ENCODE measurements at places on chromosomes 11 and 22.

DNA sequence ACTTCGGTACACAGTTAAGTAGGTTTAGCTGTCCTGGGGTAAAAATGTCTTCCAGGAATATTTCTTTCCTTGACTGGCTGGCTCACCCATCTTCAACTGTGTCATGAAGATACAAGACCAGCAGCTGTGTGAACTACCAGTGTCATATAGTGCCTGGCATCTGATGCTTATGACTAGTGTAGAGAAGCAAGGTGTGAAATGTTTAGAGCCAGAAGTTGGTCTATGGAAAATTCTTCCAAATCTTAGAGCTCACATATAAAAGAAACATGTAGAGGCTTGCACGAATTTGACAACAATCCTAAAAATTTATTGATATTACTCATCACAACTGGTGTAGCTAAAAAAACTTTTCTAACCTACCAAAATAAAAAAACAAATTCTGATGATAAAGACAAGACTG lies 54.4 kb downstream of the ARL14EP start:
- DNase-seq, result no peak

DNA sequence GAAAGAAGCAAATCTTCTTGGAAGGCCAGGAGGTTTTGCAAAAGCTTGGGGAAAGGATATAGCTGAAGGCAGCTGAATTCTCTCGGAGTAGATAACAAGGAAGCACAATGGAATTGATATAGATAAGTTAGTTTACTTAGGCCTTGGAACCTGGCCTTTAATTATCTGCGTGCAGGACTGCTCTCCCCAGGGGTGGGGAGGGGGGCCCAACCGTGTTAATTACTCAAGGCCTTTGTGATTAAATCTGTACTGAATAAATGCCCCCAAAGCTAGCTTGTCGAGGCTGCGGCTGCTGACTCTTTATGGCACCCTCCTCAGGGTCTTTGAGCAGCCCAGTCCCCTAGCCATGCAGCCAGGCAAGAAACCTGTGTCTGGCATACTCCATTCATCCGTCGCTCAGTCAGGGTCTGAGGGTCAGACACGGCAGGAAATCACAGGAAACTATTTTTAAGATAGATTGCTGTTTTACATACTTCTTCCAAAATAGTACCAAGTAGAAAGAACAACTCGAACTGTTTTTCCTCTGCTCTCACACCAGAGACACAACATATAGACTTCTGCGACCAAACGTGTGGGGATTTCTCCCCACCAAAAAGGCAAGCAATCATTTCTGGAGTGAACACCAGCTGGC lies 36.5 kb downstream of the MS4A2 start:
- no peak for DNase-seq

DNA sequence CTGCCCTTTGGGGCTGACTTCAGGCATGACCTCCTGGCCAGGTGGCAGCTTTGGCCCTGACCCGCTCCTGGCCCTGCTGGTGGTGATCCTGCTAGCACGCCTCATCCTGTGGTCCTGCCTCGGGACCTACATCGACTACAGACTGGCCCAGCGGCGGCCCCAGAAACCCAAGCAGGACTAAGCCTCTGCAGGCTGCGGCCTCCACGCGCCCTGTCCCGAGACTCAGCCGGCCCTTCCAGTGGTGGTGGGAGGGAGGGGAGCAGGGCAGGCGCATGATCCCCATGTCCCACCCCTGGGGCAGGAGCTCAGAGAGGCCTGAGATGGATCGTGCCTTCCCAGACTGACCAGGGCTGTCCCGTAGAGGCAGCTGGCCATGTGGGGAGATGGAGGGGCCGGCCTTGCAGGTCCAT lies 2.1 kb downstream of the SMIM38 start:
- no peak for DNase-seq

- DNase-seq, result no peak
Observed at GRCh38 chr11:95156916-95157541, 67.4 kb downstream of the ENDOD1 start.

DNA sequence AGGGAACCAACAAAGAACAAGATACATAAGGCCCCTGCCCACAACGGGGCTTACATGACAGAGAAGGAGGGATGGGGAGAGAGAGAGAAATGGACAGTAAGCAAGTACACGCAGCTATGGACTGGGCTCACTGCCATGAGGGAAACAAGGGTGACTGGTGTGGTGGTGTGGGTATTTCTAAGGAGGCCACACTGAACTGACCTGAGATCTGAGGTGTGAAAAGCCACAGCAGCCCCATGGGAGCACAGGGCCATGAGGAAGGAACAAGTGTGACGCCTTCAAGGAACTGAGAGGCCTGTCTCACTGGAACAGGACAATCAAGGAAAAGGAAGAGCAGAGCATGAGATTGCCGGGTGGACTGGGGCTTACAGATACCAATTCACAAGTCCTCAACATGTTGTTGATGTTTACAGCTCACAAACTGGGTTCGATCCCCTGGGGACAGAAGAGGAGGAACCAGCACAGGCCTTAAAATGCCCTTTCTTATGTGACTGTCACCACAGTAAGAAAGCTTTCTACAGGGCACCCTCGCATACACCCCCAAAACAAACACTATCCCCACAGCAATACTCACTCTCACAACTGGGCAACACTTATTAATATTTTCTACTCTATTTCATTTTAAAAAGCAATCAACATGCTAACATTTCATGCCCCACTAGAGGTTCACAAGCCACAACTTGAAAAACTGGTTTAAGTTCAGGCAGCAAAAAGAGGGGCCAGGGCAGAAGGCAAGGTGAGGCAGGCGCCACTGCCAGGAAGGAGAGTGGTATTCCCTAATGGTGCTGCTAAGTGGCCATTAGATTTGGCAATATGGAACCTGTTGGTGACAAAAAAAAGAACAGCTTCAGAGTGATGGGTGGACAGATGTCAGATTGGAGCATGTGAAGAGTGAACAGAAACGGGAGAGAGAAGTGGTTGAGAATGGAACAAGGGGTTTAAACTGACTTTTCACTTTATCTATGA lies 39.1 kb downstream of the TCIRG1 start:
- no peak for DNase-seq

DNA sequence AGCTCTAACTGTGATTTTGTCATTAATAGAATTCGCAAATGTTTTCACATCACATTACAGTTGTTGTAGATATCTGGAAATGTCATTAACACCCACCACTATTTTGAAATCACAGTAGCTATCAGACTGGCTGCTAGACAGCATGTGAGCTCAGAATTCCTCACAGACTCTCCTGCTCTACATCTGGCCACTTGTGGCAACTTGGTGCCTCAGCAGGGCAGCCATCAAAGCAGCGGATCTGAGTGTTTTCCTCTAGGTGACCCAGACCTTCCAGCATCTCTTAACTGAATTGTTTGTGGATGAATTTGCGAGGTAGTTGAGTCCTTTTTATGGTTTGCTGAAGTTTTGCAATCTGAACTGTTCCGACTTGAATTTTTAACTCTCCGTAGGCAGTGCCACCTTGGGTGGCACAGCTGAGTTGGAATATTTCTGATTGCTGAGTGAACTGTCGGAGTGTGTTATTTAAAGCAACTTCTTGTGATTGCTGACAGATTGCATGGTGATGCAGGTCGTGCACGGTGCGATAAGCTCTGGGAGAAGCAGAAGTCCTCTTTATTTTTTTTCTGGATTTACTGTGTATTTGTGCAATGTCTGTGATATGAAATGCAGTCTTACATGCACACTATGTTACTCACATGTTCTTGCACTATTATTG lies 114.0 kb upstream of the PLET1 start:
- DNase-seq, result no peak

DNA sequence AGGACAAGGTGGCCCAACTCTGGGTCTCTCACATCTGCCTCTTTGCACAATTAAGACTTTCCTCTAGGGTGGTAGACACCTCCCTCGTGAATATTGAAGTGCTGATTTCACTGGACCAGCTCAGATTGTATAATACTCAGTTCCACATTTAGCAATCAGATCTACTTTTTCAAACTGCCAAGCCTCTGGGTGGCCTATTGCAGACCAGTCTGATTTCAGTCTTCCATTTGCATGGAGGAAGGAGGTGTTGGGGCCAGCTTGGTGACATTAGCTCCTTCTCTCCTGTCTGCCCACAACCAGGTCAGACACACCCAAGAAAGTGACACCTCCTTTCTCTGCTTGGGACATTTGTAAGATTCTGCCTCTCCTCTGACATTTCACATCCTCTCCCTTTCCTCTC lies 78.2 kb downstream of the PPFIBP2 start:
- DNase-seq, result no peak

- DNase-seq, result peak; percentile 86
Observed at GRCh38 chr22:24592851-24593558, at the start of gene LRRC75B. Gene LRRC75B (minus strand): TSS chr22:24593073. CDS start chr22:24593039, 34 bp downstream.

GRCh38 chr11:92453055-92453454 lies 228.4 kb downstream of the FAT3 start:
- DNase-seq, result no peak

GRCh38 chr11:94472916-94473799 lies 20.5 kb downstream of the MRE11 start:
- DNase-seq, result no peak

GRCh38 chr22:27329131-27329850 lies 472.3 kb downstream of the MN1 start:
- DNase-seq, result no peak

DNA sequence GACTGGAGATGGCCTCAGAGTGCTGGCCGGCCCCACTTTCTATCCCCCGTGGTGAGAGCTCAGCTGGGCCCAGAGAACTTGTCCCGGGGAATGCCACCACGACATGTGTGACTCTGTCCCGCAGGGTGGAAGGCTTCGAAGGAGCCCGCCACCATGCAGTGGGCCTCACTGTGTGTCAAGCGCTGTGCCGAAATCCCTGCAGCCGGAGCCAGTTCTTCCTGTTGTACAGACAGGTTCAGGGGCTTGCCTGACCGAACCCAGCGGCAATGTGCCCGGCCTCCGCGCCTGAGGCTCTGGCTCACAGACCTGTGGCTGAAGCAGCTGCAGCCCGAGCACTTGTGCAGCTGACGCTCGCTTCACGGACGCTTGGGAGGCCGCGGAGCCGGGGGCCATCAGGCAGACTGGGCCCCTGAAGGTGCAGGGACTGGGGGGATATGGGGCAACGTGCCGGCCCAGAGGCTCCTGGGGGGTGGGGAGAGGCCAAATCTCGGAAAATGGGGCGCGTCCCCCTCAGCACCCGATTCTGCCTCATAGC lies 650 bp downstream of the PPM1F start:
- peak; percentile 43 for DNase-seq

- DNase-seq, result no peak
Observed at GRCh38 chr11:42674436-42674835, 637.4 kb upstream of the API5 start.

- no peak for DNase-seq
Observed at GRCh38 chr11:104908186-104908531, 9.9 kb upstream of the CASP12 start.

DNA sequence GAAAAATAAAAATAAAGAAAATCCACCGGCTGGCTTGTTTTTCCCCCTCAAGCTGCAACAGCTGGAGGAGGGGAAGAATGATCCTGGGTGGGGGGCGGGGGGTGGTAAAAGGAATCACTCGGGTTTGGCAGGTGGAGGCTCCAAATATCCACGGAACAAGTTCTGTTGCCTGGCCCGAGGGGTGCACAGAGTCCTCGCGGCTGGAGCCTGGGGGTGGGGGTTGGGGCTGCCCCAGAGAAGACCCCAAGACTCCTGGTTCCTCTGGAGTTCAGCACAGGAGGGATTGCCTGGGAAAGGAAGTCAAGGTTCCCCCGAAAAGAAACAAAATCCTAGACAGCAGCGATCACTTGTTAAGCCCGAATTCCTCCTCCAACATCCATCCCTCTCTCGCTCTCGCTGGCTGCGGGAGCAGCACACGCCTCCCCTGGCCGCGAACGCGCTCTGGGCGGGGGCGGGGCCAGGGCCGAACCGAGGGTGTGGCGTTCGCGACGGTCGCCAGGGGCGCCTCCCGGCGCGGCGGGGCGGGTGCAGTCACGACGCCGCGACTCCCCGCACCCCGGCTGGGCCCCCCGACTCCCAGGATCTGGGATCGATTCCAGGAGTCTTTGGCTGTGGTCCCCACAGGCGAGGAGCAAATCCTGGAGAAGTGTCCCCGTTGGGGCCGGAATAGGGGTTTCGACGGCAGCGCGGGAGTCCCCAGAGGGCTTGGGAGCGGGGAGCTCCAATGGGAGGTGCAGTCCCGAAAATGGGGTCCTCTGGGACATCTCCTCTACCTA lies at the start of gene KCNA4:
Gene KCNA4 (minus strand): TSS at position 443 of the 776 bp plus-strand sequence. CDS start 4,352 bp downstream, outside the sequence.
- DNase-seq, result peak; percentile 11

DNA sequence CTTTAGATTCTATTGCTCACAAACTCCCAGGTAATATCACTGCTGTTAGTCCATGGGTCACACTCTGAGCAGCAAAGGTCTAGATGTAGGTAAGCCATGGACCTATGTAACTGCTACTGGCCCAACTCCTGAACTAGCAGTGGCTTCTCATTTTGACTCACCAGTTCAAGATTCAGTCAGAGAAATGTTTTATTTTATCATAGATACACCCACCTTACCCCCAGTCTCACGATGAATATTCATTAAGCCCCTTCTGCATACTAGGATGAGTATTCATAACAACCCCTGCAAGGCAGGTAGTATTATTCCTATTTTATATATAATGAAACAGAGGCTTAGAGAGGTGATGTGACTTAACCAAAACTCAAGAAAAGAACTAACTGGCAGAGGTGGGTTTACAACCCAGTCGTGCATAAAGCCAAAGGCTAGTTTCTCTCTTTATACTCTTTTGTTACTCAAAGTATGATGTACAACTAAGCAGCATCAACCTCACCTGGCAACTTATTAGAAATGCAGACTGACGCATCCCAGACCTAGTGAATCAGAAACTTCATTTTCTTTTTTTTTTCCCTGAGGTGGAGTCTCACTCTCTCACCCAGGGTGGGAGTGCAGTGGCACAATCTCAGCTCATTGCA lies 957.6 kb upstream of the CCDC90B start:
- no peak for DNase-seq

GRCh38 chr11:90564531-90564930 lies 341.7 kb upstream of the CHORDC1 start:
- DNase-seq, result no peak

DNA sequence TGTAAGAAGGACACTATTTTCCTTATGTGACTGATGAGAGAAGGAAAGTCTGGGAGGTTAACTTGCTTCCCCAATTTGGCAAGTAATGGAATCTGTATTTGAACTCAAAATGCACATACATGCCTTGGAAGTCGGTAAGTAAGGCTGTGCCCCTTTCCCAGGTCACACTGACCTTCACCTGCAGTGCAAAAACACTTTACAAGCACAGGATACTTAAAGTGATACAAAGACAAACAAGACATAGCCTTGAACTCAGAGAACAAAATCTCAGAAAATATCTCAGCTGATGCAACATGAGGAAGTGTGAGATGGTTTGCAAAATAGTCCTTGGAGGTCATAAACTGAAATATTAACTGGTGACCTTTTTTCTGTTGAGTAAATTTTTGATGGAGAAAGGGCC lies 251.1 kb downstream of the RAB38 start:
- DNase-seq, result no peak

- DNase-seq, result no peak
Observed at GRCh38 chr11:9596926-9597464, 23.5 kb downstream of the WEE1 start.

GRCh38 chr22:30969532-30970355 lies 679 bp downstream of the TUG1 start:
- DNase-seq, result peak; percentile 36

Measured in SK-N-DZ (cell line).